Stimulated activated CD8-positive, alpha-beta memory T cell treated with anti-CD3 and anti-CD28 coated beads, Interleukin-2, amount 100 ng/mL, for 1 hour (primary cell): ENCODE measurements at places on chromosomes 4 and X.

- DNase-seq, result no peak
Measured at GRCh38 chr4:163556650-163557391, 62.3 kb downstream of the TMA16 start.

DNA sequence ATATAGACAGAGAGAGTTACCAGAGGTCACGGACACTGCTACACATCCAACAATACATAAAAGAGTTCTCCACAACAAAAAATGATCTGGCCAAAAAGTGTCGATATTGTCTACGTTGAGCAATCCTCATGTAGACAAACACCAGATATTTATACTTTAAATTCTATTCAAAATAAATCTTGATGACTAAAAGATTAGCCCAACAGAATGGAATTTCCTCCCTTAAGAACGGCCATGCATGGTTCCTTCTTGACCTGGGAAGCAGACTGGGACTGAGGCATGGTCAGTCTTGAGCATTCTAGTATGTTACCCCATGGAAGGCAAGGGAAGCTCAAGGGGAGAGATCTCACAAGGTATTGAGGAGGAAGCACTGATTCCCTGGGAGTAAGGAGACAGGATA is 43.5 kb downstream of the LHFPL1 start:
- no peak for DNase-seq

DNA sequence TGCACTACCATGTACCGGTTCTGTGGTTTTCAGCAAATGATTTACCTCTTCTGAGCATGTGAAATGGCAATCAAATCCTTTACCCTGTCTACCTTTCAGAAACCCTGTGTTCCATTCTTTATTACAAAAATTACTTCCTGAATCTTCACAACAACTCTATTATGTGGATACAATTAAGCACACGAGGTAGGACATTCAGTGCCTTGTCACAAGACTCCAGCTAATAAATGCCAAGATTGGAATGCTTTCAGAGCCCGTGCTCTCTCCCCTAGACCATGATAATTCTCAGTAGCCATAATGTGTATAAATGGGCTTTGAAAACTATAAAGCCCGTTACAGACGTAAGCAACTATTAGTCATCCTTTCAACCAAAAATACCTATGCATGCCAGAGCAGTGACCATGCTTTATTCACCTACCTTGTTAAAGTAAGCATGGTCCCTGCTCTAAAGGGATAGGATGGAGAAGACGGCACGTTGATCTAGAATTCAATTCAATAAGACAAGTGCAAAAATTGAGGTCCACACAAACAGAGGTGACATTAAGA is 2.4 kb downstream of the RXFP1 start:
- no peak for DNase-seq

DNA sequence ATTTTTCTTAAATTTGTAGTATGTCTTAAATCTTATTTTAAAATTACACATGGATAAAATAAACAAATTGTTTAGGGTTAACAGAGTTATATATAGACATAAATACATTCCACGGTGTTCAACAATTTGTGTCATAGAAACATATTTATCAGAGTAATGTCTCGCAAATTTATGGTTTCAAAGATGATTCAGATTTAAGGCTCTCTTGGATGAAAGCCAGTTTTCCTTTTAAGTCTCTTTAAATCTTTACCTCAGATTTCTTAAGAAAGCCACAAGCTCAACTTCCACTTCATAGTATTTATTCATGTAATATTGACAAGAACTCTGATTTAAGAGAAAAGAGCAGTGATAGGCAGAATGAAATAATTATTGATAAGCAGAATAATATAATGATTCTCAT is 1254.8 kb upstream of the ADGRL3 start:
- DNase-seq, result no peak

DNA sequence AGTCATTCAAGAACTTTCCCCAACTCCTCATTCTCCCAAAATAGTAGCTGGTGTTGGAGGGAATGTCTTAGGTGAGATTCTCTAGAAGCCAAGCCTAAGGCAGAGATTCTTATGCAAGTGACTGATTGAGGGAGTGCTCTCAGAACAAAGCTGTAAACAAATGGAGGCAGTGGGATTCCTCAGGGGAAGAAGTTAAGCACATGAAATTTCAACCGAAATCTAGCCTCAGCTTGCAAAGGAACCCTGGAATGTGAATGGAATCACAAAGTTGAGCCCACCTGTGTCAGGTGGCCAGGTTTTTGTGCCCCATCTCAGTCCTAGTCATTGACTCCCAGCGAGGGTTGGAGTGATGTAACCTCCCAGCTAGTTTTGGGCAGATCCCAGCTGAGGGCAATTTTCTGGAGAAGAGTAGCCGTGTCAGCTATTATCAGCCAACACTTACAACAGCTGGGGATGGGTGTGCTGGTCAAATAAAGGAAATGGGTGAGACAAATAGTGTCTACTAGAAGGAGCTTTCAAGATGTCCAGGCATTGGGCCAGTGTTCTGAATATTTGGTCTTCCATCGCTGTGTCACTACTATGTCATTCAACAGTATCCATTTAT is 29.7 kb upstream of the FGF2 start:
- DNase-seq, result no peak

- DNase-seq, result no peak
Measured at GRCh38 chrX:154125391-154126040, 18.5 kb upstream of the OPN1LW start.

GRCh38 chr4:20426028-20426427 is 174.3 kb downstream of the SLIT2 start:
- DNase-seq, result no peak

DNA sequence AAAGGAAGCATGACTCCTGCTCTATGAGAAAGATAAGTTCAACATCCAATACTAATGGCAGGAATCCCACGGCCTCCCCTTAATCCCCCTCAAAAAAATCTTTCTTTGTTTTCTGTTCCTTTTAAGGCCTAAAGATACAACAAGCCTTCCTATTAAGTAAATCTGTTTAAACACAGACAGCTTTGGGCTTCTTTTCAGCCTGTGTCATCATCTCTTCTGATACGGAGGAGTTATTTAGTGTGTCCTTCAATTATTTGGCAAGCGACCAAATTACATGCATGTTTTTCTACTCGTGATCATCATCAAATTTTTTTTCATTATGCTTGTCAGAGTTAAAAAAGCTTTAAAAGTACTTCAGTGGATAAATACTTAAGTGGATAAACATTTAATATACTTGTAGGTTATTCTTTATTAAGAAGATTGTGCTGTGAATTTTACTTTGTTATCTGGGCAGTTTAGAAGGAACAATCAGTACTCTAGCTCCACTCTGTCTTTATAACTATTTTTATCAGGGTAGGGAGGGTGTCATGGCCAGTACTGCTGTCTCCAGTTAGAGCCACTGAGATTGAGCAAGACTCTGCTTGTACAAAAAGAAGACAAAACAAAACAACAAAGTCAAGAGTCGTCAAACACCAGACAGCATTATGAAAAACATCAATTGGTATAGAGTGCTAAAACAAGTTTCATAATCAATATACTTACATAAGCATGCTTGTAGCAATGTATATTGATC is 210.7 kb downstream of the PRR32 start:
- no peak for DNase-seq

- DNase-seq, result no peak
Measured at GRCh38 chr4:135269125-135269890, 1067.7 kb upstream of the PABPC4L start.

GRCh38 chr4:104352211-104352610 is 142.5 kb downstream of the CXXC4 start:
- no peak for DNase-seq

GRCh38 chr4:183147983-183148382 is 48.9 kb downstream of the WWC2 start:
- no peak for DNase-seq

- no peak for DNase-seq
Measured at GRCh38 chrX:46788902-46789301, 30.0 kb upstream of the SLC9A7 start.

- DNase-seq, result no peak
Measured at GRCh38 chrX:7163146-7163677, 15.3 kb upstream of the PUDP start.

- DNase-seq, result no peak
Measured at GRCh38 chrX:100407784-100408712, 2.0 kb downstream of the PCDH19 start.

DNA sequence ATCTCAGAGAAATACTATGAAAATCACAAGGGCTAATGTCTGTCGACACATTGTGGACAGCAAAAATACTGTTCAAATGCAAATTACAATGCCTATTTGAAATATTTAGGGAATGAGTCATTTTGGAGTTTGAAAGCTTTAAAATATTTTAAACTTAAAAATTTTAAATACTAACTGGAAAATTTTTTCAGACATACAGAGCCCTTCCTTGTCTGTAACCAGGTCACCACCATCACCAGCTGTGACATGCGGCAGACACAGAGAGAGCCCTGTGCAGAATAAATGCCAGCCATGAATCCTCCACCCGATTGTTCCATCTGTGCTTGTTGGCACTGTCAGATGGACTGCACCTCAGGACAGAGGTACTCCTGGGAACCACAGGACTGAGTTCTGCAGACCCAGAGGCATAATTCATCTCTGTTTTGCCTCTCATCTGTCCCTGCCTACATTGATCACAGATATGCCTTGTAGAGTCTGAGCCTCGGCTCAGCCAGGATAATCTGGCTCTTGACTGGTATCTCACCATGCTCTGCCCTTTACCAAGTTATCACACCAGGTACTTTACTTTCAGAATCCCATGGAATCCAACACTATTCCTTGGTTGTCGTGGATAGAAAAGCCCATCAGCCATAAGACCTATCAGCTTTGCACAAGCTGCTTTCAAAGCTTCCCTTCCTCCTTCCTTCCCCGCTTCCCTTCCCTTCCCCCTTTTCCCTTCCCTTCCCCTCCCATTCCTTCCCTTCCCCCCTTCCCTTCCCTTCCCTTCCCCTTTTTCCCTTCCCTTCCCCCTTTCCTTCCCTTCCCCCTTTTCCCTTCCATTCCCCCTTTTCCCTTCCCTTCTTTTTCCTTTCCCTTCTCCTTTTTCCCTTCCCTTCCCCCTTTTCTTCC is 67.2 kb downstream of the TBC1D9 start:
- DNase-seq, result no peak

GRCh38 chrX:16826207-16826606 is 39.9 kb downstream of the TXLNG start:
- no peak for DNase-seq

DNA sequence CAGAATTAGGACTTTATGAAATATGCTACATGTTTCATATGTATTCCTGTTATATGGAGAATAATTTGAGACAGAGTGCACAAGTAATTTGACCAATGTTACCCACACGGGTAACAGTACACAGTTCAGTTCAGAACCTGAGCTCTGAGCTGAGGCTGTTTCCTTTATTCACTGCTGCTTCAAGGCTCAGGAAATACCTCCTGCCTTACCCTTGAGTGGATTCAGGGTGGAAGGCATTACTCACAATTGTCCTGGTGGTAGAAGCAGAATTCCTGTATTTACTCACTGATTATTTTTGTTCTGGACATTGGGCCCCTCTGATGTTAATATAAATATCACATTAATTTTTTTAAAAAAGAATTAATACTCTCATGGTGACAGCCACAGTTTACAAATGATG is 73.5 kb upstream of the CAMK2D start:
- no peak for DNase-seq

DNA sequence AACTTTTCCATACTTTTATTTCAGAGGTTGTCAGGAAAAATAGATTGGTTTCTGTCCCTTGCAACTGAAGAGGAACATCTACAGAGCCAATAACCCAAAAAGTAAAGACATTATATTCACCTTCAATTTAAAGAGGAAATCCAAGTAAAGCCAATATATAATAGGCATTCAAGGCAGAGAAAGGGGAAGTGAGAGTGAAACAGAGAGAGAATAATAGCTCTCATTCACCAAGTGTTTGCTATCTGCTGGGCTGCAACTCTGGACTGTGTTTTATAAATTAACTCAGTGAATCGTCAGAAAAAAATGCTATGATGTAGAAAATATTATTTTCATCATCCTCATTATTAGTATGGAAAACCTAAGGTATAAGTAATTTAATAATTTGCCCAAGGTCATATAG is 448.5 kb downstream of the TRAM1L1 start:
- DNase-seq, result no peak
